Hematopoietic multipotent progenitor cell treated with erythropoietin and hydrocortisone succinate and interleukin-3 and kit ligand, for 6 days (in vitro differentiated cells): ENCODE measurements at places on chromosomes 5 and 9.

- DNase-seq: no peak
These were observed 23.1 kb upstream of the CFAP157 start for GRCh38 chr9:127683723-127684122.

GRCh38 chr5:162026803-162027202 lies 40.8 kb upstream of the GABRG2 start:
- no peak for DNase-seq

DNA sequence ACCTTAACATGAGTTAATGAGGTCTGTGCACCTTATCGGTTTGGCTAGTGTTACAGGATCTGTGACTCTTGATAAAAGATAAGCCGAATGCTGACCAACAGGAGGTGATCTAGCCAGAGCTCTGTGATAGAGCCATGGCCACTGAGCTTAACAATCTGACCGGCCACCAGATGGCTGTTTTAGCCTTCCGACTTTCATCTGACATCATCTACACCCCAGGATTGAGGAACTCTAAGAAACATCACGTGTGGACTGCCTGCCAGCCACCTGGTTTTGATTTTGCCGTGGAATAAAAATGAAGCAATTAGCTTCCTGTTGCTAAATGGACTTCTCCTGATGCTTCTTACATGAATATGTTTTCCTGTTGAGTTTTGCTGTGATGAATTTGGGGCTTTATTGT lies 281.3 kb downstream of the CEMIP2 start:
- no peak for DNase-seq

DNA sequence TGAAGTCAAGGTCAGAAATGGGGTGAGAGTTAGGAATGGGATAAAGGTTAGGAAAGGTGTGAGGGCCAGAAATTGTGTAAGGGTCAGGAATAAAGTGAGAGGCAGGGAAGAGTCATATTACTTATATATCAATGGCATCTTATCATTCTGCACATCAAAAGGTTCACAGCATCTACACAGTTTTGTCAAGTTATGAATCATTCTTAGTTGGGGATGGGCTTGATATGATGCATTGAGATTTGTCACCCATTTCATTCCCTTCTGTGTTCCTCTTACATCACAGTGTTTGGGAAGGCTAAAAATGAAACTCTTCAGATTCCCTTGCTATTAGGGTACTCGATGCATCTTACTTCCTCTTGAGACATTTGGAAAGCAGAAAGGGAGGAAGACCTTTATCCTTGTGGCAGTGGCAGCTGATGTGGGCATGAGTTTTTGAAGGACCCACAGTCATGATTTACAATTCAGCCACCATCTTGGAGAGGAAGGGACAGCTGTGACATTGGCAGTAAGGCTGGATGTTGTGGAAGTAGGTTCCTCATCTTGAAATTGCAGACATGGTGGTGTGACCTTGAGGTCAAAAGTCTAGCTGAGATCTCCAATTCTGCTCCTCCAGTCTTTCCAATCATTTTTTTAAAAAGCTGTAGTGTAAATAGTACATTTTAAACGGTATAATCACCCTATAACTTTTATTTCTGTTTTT lies 24.2 kb upstream of the NPR3 start:
- no peak for DNase-seq
